Liver (tissue), 10 donors: ENCODE measurements at places on chromosomes 3 and 15. TPM values are rescaled to one million over a fixed set of nuclear protein-coding genes. Genes with fewer than 3 reads are reported as not detected.

The ZBED2 gene
- not detected for total RNA-seq

The BLM gene
- 15.1 TPM for total RNA-seq

- no peak overlapping the region for H3K4me3 ChIP-seq
- H3K4me1 ChIP-seq = peaks cover 7% of the 10 kb centered on the region
- peak overlapping the region; percentile 67 for H3K27ac ChIP-seq
- DNase-seq = no peak
- H3K27me3 ChIP-seq = no peaks in the 10 kb centered on the region
Measured at GRCh38 chr15:66657185-66658020, 44.6 kb upstream of the SMAD6 start.

DNA sequence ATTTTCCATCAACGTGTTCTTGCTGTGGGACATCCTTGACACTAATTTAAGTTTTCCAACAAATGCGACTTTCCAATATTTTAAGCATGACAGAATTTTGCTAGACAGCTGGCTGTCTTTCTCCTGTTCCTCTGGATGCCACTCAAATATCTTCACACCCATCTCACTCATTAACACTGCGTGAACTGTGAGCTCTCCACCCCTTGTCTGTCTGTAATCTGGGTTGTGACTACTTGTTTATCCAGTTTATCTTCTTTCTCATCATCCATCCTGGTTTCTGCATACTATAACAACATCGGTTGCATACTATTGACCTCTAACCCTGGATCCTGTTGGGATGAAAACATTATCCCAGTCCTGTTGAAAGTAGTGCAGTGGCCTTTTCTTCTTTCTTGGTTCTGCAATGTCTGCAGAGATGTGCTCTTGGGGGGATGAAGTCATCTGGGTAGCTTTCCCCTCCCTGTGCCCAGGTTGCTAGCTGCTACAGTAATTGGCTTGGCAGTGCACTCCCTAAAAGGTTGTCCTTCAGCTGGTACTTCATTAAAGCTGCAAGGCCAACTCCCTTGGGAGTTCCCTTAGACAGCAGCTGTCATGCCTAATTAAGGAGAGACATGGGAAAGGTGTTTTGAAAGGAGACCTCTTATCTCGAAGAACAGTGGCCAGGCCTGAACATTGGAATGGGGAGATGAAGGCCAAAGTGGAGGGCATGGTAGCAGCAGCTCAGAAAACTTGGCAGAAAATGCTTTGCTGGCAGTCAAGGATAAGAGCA, 24.7 kb downstream of the KAT2B start:
- no peaks in the 10 kb centered on the region for H3K27me3 ChIP-seq
- H3K4me1 ChIP-seq = peaks cover 3% of the 10 kb centered on the region
- H3K27ac ChIP-seq = no peak overlapping the region
- DNase-seq = no peak

DNA sequence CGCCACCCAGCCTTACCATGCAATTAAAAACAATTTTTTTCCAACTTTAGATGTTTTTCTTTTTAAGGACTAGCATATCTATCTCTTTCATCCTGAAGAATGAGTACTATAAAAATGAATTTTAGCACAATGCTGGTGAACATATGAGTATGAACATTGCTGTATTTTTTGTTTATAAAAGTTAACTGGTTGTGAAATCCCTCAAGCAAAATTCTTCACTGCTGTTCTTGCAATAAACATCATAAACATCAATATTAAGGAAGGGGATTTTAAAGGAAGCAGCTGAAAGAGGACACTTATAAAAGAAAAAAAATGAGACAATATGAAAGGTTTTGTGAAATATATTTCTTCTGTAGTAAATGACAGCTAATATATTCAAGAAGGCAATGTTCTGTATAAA, 3.0 kb downstream of the PLSCR4 start:
- H3K4me1 ChIP-seq = peaks cover 3% of the 10 kb centered on the region
- H3K4me3 ChIP-seq = no peak overlapping the region
- H3K36me3 ChIP-seq = no peaks in the 10 kb centered on the region
- DNase-seq = no peak
- no peaks in the 10 kb centered on the region for H3K27me3 ChIP-seq
- H3K27ac ChIP-seq = no peak overlapping the region
